Daoy (cell line): ENCODE measurements at places on chromosomes 4 and X. TPM values are rescaled to one million over a fixed set of nuclear protein-coding genes. Genes with fewer than 3 reads are reported as not detected.

The SULT1B1 gene
- total RNA-seq, result 0.63 and 0.74 TPM in 2 replicates

The FGF5 gene
- total RNA-seq, result 0.23 and 0.42 TPM in 2 replicates

The ADAM29 gene
- total RNA-seq, result not detected in 2 replicates

The CCKAR gene
- 2.9 and 4.1 TPM in 2 replicates for total RNA-seq

The GDPD2 gene
- total RNA-seq, result not detected in 2 replicates

The TMEM35A gene
- 0.48 TPM in 1 of 2 replicates, not detected in the other for total RNA-seq

The HTN1 gene
- not detected in 2 replicates for total RNA-seq

The SLC25A53 gene
- 10.2 and 22.7 TPM in 2 replicates for total RNA-seq

The ZNF630 gene
- 1.3 and 1.6 TPM in 2 replicates for total RNA-seq

The ARAF gene
- total RNA-seq, result 18.4 and 20.3 TPM in 2 replicates

The LRP2BP gene
- 0.03 and 0.29 TPM in 2 replicates for total RNA-seq

The CXCL1 gene
- total RNA-seq, result 16.7 and 21.4 TPM in 2 replicates

The HSFX4 gene
- not detected in 2 replicates for total RNA-seq

The AIMP1 gene
- total RNA-seq, result 28.1 and 32.3 TPM in 2 replicates

The IL13RA2 gene
- 70.3 and 79.4 TPM in 2 replicates for total RNA-seq

The FSTL5 gene
- 0.06 TPM in 1 of 2 replicates, not detected in the other for total RNA-seq

The AR gene
- total RNA-seq, result 0.06 and 0.29 TPM in 2 replicates

The MAGEC1 gene
- total RNA-seq, result 3.9 and 6.7 TPM in 2 replicates

The DSPP gene
- total RNA-seq, result not detected in 2 replicates

The DYNLT3 gene
- 21.2 and 22.8 TPM in 2 replicates for total RNA-seq

The GABRG1 gene
- total RNA-seq, result not detected in 2 replicates

The NPY2R gene
- total RNA-seq, result not detected in 2 replicates

The VSIG1 gene
- total RNA-seq, result 0.18 and 0.40 TPM in 2 replicates

The PCDH18 gene
- total RNA-seq, result 1.5 and 2.6 TPM in 2 replicates

The CDS1 gene
- total RNA-seq, result 0.45 and 1.6 TPM in 2 replicates

The PCDH19 gene
- 0.06 TPM in 1 of 2 replicates, not detected in the other for total RNA-seq

The GPC3 gene
- 0.18 and 0.34 TPM in 2 replicates for total RNA-seq

The JCHAIN gene
- not detected in 2 replicates for total RNA-seq

The IL1RAPL1 gene
- 1.5 and 1.7 TPM in 2 replicates for total RNA-seq

The FRG2 gene
- total RNA-seq, result 0.11 TPM in 1 of 2 replicates, not detected in the other

The SCD5 gene
- total RNA-seq, result 6.3 and 6.6 TPM in 2 replicates

The CSAG2 gene
- not detected in 2 replicates for total RNA-seq

The CLTRN gene
- 0.57 TPM in 1 of 2 replicates, not detected in the other for total RNA-seq

The FGB gene
- total RNA-seq, result not detected in 2 replicates

The PAGE4 gene
- not detected in 2 replicates for total RNA-seq

The SPANXA1 gene
- total RNA-seq, result 25.7 TPM in 1 of 2 replicates, not detected in the other

The ADAMTS3 gene
- 0.57 and 1.6 TPM in 2 replicates for total RNA-seq

The SLC49A3 gene
- not detected in 2 replicates for total RNA-seq

The RHOXF1 gene
- not detected in 2 replicates for total RNA-seq

The ADH7 gene
- total RNA-seq, result not detected in 2 replicates

The TRIM2 gene
- 6.7 and 9.9 TPM in 2 replicates for total RNA-seq

The IBSP gene
- total RNA-seq, result not detected in 2 replicates

The TSPYL2 gene
- total RNA-seq, result 11.8 and 12.5 TPM in 2 replicates

The TMEM271 gene
- total RNA-seq, result not detected in 2 replicates
